ENCODE measurements at places on chromosomes 1 and 21. TPM values are rescaled to one million over a fixed set of nuclear protein-coding genes. Genes with fewer than 3 reads are reported as not detected.

The SLC22A15 gene
- total RNA-seq = 2.0 TPM

The DNAI4 gene
- 4.1 TPM for total RNA-seq

The SPOCD1 gene
- total RNA-seq = 3.0 TPM

The C8A gene
- not detected for total RNA-seq

The GFI1 gene
- 0.34 TPM for total RNA-seq

The ERG gene
- total RNA-seq = 0.23 TPM

The CACNA1S gene
- total RNA-seq = 0.94 TPM

The PADI3 gene
- total RNA-seq = not detected

The GJA4 gene
- 0.12 TPM for total RNA-seq

The LENEP gene
- total RNA-seq = not detected

The MCOLN3 gene
- total RNA-seq = not detected

The EDARADD gene
- not detected for total RNA-seq

The AKT3 gene
- total RNA-seq = 23.5 TPM

The RNF186 gene
- total RNA-seq = not detected

The OLFML2B gene
- 3.4 TPM for total RNA-seq

The SPRR1A gene
- total RNA-seq = not detected

The TAL1 gene
- not detected for total RNA-seq

The RPTN gene
- total RNA-seq = not detected

The TNFRSF18 gene
- not detected for total RNA-seq

The ATP1A2 gene
- 1.8 TPM for total RNA-seq

The SLC16A4 gene
- total RNA-seq = 11.6 TPM

The HMGN2 gene
- 272 TPM for total RNA-seq

The OR2L13 gene
- not detected for total RNA-seq

The EPHA2 gene
- total RNA-seq = 21.6 TPM

The RUNX1 gene
- 16.7 TPM for total RNA-seq

The ADORA1 gene
- 1.5 TPM for total RNA-seq

The TIE1 gene
- 1.5 TPM for total RNA-seq

The IL12RB2 gene
- total RNA-seq = not detected

The DYNLT5 gene
- not detected for total RNA-seq

The ETV3L gene
- total RNA-seq = not detected

The SERPINC1 gene
- total RNA-seq = not detected

The LIN28A gene
- total RNA-seq = not detected

The PTGFR gene
- total RNA-seq = 17.0 TPM

The CRYBG2 gene
- total RNA-seq = not detected

The C1QA gene
- not detected for total RNA-seq

The PROK1 gene
- total RNA-seq = not detected

The DIPK1A gene
- 4.7 TPM for total RNA-seq

The C1orf53 gene
- total RNA-seq = 14.1 TPM
